ENCODE measurements at places on chromosomes 1 and 21.

GRCh38 chr1:6353955-6354658, 39.5 kb downstream of the ACOT7 start:
- no peak for DNase-seq

DNA sequence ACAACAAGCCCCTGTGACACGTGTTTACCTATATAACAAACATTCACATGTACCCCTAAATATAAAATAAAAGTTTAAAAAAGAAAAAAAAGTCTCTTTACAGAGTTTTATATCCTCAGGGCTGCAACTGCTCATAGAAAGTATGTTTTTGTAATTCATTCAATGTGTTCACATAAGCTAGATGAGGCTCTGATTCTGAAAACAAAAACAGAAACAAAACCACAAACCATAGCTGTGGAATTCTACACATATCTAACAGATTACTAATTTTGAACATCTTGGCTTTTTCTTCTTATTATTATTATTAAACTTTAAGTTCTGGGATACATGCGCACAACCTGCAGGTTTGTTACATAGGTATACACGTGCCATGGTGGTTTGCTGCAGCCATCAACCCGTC, 579.6 kb upstream of the ZRANB2 start:
- no peak for DNase-seq

GRCh38 chr1:152770411-152770810, 4.5 kb upstream of the LCE1F start:
- DNase-seq: no peak

- DNase-seq: peak; percentile 64
These were observed 48.8 kb downstream of the LAMC2 start for GRCh38 chr1:183234660-183235476.

GRCh38 chr1:71521655-71522264, 440.9 kb upstream of the ZRANB2 start:
- DNase-seq: no peak

DNA sequence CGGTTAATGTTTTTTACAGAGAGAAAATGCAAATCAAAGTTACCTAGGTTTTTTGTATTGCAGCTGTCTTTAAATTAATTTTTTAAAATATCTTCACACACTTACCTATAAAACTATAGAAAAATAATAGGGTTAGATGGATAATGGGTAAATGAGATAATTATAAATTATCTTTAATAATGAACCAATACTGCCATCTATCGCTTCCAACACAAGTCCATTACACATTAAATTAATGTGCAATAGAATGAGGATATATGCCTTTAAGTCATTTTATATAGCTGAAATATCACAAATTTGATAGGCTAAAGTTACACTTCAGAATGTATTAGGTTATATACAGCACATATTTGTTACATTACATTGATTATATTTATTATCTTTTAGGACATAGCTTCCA, 2212.8 kb downstream of the MRPL39 start:
- no peak for DNase-seq

- DNase-seq: no peak
These were observed 18.1 kb downstream of the CNR2 start for GRCh38 chr1:23895082-23895481.

- DNase-seq: no peak
These were observed 40.4 kb downstream of the LYST start for GRCh38 chr1:235826102-235826854.

- no peak for DNase-seq
These were observed 12.8 kb upstream of the COG2 start for GRCh38 chr1:230629511-230629910.

- no peak for DNase-seq
These were observed 9.4 kb upstream of the CD55 start for GRCh38 chr1:207311888-207312603.

DNA sequence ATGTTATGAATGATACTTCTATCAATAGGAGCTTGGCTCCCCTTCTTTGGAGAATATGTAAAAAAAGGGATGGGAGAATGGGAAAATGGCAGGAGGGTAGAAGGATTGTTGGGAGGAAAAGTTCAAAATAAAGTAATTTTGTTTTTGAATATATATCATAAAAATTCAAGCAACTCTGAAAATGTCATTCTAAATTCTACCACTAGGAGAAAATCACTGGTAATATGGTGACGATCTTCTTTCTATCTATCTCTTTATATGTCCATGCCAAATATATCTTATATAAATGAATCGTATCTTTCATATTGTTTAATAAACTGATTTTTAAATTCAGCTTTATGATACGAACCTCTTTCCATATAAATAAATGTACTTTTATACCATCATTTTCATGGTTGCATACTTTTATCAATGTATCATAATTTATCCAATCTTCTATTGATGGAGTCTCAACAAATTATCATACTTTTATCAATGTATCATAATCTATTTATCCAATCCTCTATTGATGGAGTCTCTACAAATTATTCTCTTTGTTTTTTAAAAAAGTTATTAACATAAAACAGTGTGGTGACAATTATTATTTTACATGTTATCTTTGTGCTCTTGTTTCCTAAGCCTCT, 73.7 kb upstream of the MARK1 start:
- no peak for DNase-seq

GRCh38 chr1:155472491-155473083, 90.0 kb downstream of the ASH1L start:
- DNase-seq: no peak

GRCh38 chr1:219687779-219688178, 74.9 kb upstream of the ZC3H11B start:
- DNase-seq: no peak

DNA sequence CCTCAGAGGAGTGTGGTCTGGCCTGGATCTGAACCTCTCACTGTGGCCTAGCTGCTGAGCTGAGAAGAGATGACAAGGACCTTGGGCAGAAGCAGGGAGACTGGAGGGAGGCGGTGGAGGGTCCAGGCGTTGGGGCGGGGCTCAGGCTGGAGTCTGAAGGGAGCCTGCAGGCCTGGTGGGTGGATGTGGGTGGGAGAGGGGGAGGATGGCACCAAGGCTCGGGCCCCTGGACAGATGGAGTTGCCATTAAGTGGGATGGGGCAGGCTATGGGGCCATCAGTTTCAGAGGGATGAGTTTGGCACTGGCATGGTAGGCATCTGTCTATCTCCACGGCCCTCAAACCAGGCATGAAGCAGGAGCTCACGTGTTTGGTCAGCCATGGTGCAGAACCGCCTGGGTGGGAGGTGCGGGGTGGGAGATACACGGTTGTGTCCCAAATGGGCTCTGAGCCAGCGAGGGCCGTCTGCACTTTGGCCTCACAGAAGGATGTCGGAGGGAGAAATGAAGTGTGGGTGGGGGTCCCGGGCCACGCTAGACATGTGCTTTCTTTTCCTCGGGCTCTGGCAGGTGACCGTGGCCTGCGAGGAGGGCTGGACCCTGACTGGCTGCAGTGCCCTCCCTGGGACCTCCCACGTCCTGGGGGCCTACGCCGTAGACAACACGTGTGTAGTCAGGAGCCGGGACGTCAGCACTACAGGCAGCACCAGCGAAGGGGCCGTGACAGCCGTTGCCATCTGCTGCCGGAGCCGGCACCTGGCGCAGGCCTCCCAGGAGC, 23.6 kb downstream of the PCSK9 start:
- no peak for DNase-seq

- DNase-seq: no peak
These were observed 6.1 kb upstream of the GATAD2B start for GRCh38 chr1:153928791-153929341.

- no peak for DNase-seq
These were observed 9.2 kb downstream of the CAP1 start for GRCh38 chr1:40049725-40050124.

DNA sequence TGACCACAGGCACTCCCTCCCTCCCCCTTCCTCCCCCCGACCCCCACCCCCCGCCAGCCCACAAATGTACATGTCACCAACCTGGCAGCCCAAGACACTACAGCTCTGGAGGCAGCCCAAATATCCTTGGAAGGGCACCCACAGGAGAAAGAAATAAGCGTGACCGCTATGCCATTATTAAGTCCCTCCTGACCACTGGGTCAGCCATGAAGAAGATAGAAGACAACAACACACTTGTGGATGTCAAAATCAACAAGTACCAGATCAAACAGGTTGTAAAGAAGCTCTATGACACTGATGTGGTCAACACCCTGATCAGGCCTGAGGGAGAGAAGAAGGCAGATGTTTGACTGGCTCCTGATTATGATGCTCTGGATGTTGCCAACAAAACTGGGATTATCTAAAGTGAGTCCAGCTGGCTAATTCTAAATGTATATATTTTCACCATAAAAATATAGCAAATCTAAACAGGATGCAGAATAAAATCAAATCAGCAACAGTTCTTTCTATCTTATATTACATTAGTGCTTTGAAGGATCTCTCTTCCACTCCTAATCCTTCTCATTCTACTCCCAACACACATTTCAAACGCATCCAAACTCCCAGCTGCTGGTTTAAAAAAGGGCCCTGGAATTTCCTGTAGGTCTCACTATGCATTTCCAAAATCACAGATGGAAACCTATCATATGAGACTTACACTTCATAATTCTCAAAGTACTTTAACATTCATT, 77.4 kb upstream of the SLFNL1 start:
- no peak for DNase-seq

DNA sequence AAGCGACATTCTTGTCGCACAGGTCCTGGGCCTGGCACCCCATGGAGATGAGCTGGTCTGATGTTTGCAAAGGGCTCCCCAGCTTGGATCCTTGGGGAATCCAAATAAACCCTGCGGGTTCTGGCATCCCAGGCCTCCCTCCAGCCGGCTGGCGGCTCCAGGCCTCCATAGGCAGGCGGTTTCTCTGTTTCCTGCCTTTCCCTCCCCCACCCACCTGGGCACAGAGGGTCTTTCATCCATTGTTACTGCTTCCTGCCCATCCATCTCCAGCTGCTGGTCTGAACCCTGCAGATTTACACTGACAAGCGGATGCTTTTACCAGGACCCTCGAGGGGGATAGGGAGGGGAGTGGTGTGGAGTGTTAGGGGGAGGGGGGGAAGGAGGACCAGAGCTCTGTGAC, 39.1 kb upstream of the ID3 start:
- no peak for DNase-seq

GRCh38 chr1:24717887-24718650, 27.2 kb upstream of the CLIC4 start:
- no peak for DNase-seq

GRCh38 chr1:160004001-160004400, 27.8 kb downstream of the PIGM start:
- DNase-seq: no peak

- DNase-seq: peak; percentile 87
These were observed 170.1 kb downstream of the DHRS3 start for GRCh38 chr1:12447849-12448312.

DNA sequence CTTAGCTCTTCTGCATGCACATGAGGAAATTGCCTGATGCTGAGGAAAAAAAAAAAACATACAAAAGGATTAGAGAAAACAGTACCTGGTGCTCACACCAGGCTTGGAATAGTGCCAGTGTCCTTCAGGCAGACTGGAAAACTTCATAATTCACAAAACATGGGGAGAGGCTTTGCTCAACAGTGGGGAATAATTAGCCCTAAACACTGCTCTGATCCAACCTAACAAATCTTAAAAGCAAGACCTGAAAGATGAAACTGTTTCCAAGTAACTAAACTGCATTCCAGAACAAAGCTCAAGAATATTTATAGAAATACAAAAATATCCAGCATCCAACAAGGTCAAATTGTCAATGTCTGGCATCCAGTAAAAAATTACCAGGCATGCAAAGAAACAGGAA, 124.8 kb downstream of the AK5 start:
- DNase-seq: no peak

GRCh38 chr1:9404117-9404914, 111.6 kb downstream of the SPSB1 start:
- peak; percentile 81 for DNase-seq

GRCh38 chr1:78101514-78101913, 55.7 kb downstream of the GIPC2 start:
- DNase-seq: peak; percentile 79

DNA sequence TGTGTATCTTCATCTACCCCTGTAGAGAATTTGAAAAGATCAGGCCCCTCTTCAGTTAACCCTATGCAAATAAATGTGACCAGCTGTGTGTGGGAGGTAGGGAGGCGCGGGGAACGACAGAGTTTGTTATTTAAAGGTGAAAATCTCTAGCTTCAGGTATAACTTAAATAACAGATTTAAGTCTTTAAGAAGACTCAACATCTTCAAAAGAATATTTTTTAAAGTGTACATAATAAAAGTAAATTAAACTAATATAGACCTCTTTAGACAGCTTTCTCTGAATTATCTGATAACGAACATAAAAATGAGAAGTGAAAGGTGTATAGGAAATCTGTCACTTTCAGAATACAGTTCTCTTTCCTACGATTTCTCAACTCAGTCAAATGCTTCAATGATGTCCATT, 16.0 kb downstream of the ANGPTL3 start:
- no peak for DNase-seq

DNA sequence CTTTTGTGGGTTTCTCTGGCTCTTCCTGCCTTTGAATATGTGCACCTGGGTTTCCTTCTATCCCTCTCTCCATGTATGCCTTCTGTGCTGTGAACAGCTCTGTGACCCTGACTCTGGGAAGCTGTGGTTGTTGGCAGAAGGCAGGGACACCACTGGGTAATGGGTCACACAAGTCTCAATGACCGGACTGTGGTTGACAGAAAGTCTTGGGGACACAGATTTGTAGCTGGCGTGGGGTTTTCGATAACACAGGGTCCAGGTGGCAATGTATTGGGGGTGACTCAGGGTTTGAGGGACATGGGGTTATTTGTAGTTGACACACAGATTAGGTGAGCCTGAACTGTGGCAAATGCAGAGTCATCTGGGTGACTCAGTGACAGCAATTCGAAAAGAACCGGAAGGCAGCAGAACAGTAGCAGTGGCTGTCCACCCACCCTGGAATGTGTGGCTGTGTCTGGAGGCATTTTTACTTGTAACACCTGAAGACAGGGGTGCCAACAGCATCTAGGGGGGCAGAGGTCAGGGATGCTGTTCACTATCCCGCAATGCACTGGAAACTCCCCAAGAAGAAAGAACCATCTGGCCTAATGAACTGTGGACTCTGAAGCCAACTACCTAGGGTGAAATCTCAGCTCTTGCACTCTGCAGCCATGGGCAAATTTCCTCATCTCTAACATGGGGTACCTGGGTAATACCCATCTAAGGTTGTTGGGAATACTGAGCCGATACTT, 13.0 kb upstream of the SLC6A9 start:
- DNase-seq: no peak

DNA sequence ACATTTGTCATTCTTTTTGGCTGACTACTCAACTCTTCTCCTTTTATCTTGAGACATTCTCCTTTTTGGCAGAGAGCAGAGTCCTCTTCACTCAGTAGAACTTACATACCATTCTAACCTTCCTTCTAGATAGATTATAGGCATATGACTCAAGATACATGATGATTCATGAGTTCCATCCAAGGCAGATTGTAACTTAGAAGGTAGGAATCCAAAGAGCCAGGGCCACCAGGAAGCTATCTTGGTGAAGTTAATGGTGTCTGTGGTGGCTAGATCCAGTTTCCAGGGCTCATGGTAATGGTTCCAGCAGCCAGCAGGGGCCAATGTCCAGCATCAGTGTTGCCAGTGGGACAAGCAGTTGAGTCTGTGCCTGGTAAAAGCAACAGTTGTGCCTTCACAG, 76.1 kb upstream of the KIAA0040 start:
- no peak for DNase-seq
